A549 treated with DMSO at 1 μM for 4 hours (cell line): ENCODE measurements at places on chromosomes 7 and 10. TPM values are rescaled to one million over a fixed set of nuclear protein-coding genes. Genes with fewer than 3 reads are reported as not detected.

Gene GIMAP2
- 0.06 TPM in 2 of 5 replicates, not detected in the others for total RNA-seq

Gene HABP2
- 0.03 to 0.13 TPM (median 0.08 TPM) in 4 of 5 replicates, not detected in the other for total RNA-seq

Gene MCM7
- total RNA-seq, result 236 to 264 TPM (median 254 TPM) in 5 replicates

Gene ANXA8L1
- total RNA-seq, result 87.4 to 123 TPM (median 98.7 TPM) in 5 replicates

Gene FFAR4
- 0.17 to 0.31 TPM (median 0.21 TPM) in 5 replicates for total RNA-seq

Gene MLXIPL
- 0.25 to 1.4 TPM (median 1.0 TPM) in 5 replicates for total RNA-seq

Gene ETV1
- 2.4 to 4.0 TPM (median 3.5 TPM) in 5 replicates for total RNA-seq

Gene VIPR2
- total RNA-seq, result 0.02 TPM in 1 of 5 replicates, not detected in the others

Gene NAT16
- total RNA-seq, result 0.09 to 0.28 TPM (median 0.17 TPM) in 5 replicates
